ENCODE measurements at places on chromosomes 1 and 21.
A peak's percentile ranks its signal among the peaks of the same experiment; 100 is the strongest.

DNA sequence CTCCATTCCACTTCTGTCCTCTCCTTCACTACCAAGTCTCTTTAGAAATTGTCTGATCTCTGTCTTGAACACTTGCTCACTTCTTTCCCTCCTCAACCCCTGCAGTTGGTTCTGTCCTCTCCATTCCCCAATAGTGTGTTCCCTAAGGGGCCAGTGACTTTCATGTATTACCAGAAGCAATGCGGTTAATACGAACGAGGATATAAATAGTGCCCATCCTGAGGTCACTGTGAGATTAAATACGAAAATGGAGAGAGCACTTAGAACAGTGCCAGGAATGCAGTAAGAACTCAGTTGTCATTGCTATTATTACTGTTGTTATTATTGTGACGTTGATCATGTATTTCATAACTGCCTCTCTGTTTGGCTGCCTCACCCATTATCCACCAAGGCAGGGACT, 53.0 kb upstream of the ARTN start:
- no peak for DNase-seq

GRCh38 chr1:236394879-236395229, 768 bp downstream of the EDARADD start:
- DNase-seq = no peak

DNA sequence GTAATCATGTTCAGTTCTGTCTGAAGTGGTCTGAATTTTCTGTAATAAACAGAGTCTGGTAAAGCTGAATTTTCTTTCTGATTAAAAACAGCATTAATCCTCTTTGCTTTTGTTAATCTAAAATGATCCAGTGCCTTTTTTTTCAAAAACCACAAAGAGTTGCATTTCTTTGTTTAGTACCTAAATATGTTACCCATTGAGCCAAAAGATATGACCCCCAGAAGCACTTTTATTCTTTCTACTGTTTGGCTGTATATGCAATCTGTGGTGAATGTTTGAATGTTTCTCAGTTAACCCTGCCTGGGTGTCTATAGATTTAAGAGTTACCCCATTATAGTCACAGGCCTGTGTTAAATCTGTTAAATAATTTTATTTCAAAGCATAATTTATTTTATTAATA, 394.8 kb downstream of the PTPRC start:
- DNase-seq = no peak

GRCh38 chr1:180029524-180030135, 75.0 kb downstream of the CEP350 start:
- DNase-seq = no peak

- DNase-seq = no peak
These were observed 99.3 kb upstream of the RALGPS2 start for GRCh38 chr1:178625695-178626094.

GRCh38 chr21:38121888-38122720, 134.7 kb upstream of the KCNJ15 start:
- DNase-seq = no peak

DNA sequence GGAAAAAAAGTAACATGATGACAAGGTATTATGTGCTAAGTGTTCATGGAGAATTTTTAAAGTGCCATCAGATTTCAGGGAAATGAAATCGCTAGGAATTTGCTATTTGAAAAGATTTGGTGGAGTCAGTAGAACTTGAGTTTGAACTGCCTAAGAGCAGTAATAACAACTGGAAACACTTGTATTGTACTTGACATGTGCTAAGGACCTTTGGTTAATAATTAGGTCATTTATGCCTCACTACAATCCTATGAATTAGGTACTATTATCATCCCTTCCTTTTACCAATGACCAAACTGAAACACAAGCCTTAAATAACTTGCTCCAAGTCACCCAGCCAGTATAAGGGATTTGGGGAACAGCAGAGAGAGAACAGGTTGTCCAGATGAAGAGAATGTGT, 133.4 kb downstream of the NTNG1 start:
- no peak for DNase-seq

DNA sequence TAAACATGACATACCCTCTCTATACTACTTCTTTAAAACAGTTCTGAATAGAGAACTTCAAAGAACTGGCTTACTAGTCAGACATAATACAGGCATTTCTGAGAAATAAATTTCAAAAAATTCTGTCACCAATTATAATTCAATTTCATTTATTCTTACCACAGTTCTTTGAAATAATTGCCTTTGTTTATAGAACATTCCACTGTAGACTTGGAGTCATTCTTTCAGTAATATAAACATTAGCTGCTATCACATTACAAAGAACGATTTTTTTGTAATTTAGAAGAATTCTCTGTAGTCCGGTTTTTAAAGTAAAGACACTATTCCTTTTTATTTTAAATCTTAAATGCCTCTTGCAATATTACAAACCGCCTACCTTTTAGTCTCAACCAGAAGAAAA, 146.4 kb upstream of the COL11A1 start:
- no peak for DNase-seq

- DNase-seq = no peak
These were observed 9.8 kb downstream of the C1orf35 start for GRCh38 chr1:228093050-228093906.

DNA sequence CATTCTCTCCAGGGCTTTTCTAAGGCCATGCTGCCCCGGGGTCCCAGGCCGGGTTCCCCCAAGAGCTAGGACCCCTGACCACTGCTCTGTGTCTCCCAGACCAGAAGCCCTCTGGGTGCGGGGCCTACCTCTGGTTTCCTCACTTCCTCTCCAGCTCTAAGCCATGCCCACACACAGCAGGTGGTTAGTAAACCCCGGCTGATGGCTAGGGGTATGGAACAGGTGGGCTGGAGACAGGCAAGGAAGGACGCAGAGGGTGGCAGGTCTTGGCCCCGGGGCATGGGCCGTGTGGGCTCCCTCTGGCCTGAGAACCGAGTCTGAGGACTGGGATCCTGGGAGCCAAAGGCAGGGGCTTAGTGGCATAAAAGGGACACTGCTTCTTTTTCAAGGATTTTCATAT, 15.9 kb upstream of the PLCH2 start:
- no peak for DNase-seq

GRCh38 chr1:168966217-168966616, 140.3 kb upstream of the ATP1B1 start:
- no peak for DNase-seq

DNA sequence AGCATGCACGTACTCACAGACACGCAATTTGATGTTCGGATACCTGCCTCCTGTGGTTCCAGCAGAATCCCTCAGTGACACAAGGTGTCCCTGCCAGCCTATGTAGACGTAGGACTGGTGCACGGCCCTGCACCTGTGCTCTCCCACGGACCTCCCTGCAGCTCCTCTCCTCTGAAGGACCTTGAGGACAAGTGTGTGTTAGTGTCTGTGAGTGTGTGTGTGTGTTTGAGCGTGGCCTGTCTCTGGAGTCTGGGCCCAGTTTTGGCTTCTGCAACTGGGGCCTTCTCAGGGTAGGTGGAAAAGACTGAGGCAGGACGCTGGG, 22.5 kb upstream of the DMBX1 start:
- DNase-seq = no peak

- peak; percentile 81 for DNase-seq
These were observed 25.6 kb downstream of the LDLRAP1 start for GRCh38 chr1:25568834-25569596.

GRCh38 chr1:235932090-235932510, 65.4 kb upstream of the LYST start:
- DNase-seq = no peak

DNA sequence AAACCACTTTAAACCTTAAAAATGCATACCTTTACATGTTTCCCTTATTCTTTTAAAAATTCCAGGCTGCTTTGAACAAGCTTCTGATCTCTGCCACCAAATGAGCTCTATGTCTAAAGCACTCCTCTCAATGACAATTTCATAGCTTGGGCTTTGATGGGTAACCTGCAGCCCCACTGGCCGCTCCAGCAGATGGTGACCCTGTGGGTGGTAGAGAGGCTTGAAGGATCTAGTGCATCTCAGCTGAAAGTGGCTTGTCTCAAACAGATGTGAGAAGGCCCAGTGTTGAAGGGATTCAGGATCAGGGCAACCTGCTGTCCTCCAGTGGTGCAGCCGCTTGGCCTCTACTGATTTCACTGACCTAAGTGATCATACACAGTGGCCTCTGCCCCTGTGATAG, 84.7 kb upstream of the IRF2BP2 start:
- no peak for DNase-seq

DNA sequence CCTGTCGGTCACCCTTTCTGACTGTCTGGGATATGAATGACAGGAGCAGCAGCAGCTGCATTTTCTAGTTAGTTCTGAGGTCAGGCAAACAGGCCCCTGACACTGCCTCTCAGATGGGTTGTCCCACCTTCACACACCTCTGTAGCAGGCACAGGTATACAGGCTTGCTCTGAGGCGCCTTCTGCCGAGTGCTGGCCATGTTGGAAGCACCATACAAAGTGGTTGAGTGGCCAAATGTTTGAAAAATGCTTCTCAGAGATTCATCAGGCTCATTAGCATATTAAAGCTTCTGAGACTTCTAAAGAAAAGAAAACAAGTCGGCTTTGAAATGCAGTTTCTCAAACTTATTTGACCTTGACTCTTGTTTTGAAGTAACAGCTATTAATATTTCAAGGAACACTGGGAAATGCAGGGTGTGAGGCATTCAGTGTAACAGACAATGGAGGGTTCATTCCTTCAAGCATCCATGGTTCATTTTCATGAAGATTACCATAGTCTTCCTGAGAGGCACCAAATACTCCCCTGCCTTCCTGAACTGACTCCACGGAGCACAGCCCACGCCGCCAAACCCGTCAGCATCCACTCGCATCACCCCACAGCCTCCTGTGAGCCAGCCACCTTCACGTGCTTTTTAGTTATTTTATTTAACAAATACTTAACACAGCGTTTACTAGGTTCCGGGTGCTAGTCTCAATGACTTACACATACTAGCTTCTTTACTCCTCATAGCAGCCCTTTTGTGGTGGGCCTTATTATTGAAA, 81.8 kb downstream of the KCNN3 start:
- DNase-seq = no peak

DNA sequence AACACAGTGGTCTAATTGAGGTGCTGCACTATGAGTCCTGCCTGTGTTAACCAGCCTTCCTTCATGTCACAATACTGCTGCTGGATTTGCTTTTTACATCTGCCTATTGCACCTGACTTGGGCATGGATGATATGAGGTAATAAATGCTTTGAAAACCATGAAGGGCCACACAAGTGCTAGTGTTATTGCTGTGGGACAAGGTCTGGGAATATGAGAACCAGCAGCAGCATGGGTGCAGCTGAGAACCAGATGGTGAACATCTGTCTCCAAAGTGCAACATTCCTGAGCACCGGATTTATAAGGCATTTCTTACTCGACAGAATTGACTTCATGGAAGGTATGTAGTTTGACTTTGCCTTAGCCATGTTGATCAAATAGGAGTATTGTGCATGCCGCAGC, 16.6 kb downstream of the TRIM45 start:
- no peak for DNase-seq

GRCh38 chr1:86218859-86219258, 62.3 kb upstream of the COL24A1 start:
- no peak for DNase-seq

DNA sequence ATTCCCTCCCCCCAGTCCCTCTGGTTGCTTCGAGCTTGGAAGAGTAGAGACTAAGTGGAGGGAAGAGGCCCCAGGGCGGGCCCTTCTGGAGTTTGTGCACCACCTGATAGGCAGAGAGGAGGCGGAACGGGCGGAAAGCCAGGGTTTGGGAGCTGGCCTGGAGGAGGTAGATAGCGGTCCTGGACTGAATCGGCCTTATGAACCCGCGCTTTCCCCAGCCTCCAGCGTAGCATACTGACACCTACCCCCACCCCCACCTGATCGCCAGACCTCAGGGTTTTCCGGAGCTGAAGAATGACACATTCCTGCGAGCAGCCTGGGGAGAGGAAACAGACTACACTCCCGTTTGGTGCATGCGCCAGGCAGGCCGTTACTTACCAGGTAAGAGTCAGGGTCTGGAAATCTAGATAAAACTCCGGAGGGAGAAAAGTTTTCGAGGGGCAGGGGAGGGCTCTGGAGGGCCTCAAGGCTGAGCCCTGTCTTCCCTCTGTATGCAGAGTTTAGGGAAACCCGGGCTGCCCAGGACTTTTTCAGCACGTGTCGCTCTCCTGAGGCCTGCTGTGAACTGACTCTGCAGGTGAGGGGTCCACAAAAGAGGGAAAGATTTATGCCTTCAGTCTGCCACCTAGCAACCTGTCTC, 705 bp downstream of the UROD start:
- DNase-seq = no peak

- DNase-seq = no peak
These were observed 224.4 kb downstream of the DSCAM start for GRCh38 chr21:40622531-40622930.

- DNase-seq = no peak
These were observed 28.0 kb downstream of the SLAMF1 start for GRCh38 chr1:160618763-160619274.

DNA sequence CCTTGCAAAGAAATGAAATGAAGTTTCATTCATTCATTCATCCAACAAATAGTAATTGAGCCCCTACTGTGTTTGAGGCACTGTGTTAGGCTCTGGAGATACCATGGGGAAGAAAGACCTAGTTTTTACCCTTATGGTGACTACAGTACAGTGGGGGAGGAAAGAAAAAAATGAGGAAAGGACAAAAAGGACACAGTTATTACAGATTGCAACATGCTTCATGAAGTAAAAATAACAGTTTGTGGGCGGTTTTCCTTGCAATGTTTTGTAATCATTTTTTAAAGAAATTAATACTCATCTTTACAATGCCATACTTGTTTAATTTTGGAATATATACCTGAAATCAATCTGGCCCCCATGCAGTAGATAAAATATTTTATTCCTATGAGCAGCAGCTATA, 120.3 kb downstream of the TM2D1 start:
- no peak for DNase-seq

- DNase-seq = no peak
These were observed 129.4 kb downstream of the PPIAL4G start for GRCh38 chr1:148353461-148354283.

DNA sequence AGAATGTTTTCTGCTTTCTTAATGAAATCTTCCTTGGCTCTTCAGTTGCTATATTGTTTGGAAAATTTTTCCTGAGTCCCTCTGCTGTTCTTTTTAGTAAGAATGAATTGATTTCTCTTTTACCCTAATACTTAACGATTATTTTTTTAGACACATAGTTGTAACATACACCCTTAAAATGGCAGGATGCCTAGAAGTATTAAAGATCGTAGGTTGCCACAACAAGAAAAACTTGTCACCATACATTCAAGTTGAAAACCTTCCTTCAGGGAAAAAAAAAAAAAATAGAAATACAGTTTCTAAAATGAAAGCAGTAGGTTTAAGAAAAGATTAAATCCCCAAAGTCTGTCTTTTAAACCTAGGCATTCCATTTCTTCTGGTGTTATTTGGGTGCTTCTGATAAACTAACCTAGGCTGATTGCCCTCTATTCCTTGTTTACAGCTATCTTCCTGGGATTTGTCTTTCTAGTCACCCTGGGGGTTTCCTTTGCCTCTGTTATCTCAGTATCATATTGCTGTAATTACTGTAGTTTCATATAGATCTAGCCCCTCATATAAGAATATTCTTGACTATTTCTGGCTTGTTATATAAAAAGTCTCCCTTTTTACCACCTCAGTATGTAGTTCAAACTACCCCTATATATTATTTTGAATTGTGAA, 16.8 kb downstream of the SUCO start:
- no peak for DNase-seq

GRCh38 chr1:244445320-244446181, 6.2 kb downstream of the ADSS2 start:
- DNase-seq = no peak

Data from smooth muscle cell of the brain vasculature (primary cell).